ENCODE measurements at places on chromosomes 1 and 21.

DNA sequence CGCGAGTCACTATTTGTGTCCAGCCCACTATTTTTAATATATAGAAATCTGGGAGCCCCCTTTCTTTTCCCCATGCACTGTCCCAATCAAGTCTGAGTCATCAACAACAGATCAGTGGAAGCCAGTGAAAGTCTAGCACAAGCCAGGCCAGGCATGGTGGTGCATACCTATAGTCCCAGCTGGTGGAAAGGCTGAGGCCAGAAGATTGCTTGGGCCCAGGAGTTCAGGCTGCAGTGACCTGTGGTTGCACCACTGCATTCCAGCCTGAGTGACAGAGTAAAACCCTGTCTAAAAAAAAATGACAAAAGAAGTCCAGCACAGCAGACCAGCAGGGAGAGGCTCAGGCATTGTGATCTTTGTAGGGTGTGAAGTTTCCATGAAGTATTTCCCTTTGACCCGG is 9.0 kb upstream of the RPL5 start:
- no peak for DNase-seq

GRCh38 chr1:187566354-187566753 is 737.6 kb downstream of the PLA2G4A start:
- no peak for DNase-seq

- DNase-seq: no peak
These were observed 10.9 kb upstream of the RCAN3 start for GRCh38 chr1:24491577-24492360.

DNA sequence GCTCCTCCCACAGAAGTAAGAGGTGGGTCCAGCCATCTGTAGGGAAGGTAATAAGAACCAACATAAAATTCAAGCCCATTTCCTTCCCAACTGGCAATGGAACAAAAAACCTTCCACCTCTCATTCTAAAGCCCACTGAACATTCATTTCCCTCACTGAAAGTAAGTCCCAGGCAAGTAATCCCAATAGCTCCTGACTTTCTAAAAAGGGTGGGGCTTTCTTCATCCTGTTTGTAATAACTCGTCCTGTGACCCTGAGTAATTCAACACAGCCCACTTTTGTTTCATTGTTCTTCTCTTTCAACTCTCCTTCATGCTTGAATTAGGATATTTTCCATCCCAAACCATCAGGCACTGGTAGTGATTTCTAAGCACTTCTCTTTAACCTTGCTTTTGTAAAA is 74.9 kb downstream of the DAB1 start:
- no peak for DNase-seq

GRCh38 chr1:53061859-53062707 is at the start of gene PODN:
TSS of gene PODN (plus strand) at chr1:53062213. CDS start at chr1:53069856, 7,643 bp downstream.
- no peak for DNase-seq

GRCh38 chr1:117147856-117148588 is 26.5 kb upstream of the TRIM45 start:
- DNase-seq: no peak

All from stimulated activated CD8-positive, alpha-beta memory T cell treated with anti-CD3 and anti-CD28 coated beads, Interleukin-15, amount 100 ng/mL, for 48 hours (primary cell).